ENCODE measurements at places on chromosomes 13 and 19.

DNA sequence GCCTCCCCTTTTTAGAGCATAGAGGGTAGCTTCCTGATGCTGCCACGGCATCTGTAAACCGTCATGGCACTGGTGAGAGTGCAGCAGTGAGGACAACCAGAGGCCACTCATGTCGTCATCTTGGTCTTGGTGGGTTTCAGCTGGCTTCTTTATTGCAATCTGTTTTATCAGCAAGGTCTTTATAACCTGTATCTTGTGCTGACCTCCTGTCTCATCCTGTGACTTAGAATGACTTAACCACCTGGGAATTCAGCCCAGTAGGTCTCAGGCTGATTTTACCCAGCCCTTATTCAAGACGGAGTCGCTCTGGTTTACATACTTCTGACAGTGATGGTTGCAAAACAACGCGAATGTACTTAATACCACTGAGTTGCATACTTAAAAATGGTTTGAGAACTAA is 14.4 kb upstream of the FBN3 start:
- no peak for DNase-seq

GRCh38 chr13:92573467-92574057 is 653.0 kb upstream of the GPC6 start:
- DNase-seq: no peak

- no peak for DNase-seq
These were observed 359.3 kb downstream of the TDRD3 start for GRCh38 chr13:60756306-60756705.

DNA sequence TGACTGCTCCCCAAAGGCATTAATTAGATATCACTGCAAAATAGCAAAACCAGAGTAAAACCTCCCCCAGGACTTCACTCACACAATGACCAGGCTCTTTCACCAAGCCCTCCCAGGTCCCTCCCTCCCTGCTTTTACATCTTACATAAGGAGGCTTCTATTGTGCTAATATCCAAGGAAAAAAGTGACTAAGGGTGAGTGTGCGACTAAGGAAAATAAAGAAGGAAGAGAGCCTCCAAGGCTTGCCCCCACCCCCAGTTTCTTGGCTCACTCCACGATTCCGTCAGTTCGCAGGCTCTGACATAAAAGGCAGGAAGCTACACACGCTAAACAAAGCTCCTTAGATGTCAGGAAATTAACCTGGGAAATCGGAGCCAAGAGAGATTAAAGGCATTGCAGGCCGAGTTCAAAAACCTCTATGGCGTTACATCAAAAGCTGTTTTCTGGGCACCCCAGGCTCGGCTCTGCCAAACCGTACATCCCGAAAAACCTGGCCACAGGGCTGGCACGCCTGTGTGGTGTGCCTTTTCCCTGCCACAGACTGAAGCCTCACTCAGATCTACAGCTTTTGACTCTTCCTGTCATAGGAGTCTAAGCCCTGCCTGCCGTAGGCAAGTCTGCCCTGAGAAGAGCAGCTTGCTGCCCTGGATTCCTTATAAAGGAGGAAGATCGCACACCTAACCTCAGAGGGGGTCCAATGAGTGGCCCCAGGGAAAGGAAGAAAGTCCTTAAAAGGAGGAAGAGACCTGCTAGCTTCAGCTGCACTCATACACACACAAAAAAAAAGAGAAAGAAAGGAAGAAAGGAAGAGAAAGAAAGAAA is 67.0 kb upstream of the SERP2 start:
- DNase-seq: no peak

GRCh38 chr19:57807541-57807940 is 7.2 kb downstream of the ZNF552 start:
- DNase-seq: no peak

GRCh38 chr19:44345959-44346358 is 10.5 kb downstream of the ZNF112 start:
- no peak for DNase-seq

DNA sequence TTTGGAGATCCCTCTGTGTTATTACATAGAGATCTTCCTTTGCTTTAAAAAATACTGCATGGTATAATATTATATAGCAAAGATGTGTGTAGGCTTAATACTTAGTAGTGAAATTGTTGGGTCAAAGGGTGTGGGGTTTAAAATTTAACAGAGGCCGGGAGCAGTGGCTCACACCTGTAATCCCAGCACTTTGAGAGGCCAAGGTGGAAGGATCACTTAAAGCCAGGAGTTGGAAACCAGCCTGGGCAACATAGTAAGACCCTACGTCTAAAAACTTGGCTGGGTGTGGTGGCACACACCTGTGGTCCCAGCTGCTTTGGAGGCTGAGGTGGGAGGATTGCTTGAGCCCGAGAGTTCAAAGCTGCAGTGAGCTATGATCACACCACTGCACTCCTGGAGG is 22.3 kb upstream of the CEBPA start:
- no peak for DNase-seq

- no peak for DNase-seq
These were observed 171.6 kb downstream of the MTUS2 start for GRCh38 chr13:28991764-28992163.

DNA sequence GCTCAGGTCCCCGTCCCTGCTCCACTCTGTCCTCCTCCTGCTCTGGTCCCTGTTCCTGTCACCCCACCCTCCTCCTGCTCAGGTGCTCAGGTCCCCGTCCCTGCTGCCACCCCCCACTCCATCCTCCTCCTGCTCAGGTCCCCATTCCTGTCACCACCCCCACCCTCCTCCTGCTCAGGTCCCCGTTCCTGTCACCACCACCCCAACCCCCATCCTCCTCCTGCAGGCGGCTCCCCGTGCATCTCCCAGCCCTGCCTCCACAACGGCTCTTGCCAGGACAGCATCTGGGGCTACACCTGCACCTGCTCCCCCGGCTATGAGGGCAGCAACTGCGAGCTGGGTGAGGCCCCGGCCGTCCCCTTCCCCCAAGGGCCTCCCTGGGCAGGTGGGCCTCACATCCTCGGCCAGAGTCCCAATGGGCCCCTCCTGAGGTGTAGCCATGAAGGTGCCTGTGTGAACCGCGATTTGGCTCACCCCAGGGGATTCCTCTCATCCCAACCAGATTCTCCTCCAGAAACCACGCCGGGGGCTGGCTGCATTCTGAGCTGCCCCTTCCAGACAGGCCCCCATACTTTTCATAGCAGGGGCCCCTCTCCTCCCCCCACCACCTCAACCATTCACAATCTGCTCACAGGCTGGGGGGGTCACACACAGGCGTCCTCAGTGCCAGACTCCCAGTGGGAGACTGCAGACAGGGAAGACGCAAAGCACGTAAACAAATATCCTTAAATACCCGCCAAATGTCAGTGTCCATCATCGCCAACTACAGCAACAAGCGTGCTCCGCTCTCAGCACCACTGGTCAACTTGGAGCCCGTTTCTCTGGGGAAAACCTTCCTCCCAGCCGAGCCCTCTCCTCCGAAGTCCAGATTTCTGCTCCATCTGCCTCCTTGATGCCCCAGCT is 4.6 kb downstream of the PROZ start:
- peak; percentile 26 for DNase-seq

- no peak for DNase-seq
These were observed 953.2 kb downstream of the DIAPH3 start for GRCh38 chr13:59210543-59210942.

- DNase-seq: no peak
These were observed 15.9 kb upstream of the ATF5 start for GRCh38 chr19:49912965-49913685.

- no peak for DNase-seq
These were observed 48.5 kb downstream of the GNG7 start for GRCh38 chr19:2653710-2654707.

DNA sequence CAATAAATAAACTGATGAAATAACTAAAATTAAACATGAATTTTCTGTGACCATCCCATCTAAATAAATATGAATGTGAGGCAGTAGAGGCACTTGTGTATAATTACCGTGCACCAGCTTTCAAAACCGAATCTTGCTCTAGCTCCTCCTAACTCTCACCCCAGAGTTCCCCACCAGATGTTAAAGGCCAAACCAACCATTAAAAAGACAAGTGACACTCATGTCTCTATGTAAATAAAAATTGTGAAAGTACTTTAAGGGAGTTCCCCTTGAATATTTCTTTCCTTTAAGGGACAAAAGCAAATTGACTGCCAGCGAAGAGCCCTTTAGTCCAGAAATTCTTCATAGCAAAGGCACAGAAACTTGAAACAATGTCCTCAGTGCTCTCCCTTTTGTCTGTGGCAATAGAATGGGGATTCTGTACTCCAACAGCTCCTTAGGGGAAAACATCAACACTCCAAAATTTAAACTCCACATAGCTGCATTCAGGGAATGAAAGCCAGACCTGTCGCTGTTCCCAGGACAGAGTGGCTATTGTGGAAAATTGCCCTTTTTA is 101.7 kb upstream of the SOX21 start:
- peak; percentile 33 for DNase-seq
